ENCODE measurements at places on chromosomes 2 and 18.

DNA sequence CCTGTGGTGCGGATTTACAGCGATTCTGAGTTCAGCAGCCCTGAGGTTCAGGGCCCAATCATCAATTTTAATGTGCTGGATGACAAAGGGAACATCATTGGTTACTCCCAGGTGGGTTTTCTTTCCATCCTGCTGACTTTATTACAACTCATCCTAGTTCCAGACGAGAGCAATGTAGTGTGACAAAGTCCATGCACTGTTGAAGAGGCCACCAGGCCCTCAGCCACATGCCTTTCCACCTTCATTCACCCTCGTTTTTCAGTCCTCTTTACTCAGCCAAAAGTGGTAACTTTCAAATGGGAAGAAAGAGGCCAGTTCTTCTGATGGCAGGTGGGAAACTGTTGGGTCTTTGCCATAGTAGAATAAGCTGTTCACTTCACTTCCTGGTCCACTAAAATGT lies 17.9 kb downstream of the MOCOS start:
- DNase-seq: no peak

GRCh38 chr2:13021470-13021957 lies 304.8 kb downstream of the TRIB2 start:
- DNase-seq: no peak

DNA sequence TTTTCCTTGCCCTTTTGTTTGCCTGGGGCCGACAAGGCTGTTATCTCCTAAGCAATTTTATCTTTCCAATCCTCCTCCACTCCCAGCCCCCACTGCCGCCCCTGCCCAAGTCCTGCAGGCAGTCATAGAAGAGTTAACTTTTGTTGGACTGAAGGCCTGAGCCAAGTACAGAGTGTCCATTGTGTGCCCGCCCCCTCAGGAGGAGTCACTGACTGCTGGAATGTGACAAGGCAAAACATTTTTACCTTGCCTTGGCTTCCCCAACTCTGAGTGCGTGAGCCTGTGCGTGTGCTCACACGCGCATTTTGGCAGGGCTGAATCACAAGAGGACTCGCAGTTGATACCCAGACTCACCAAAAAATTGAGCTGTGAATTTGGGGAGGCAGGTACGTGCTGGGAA lies 16.2 kb downstream of the SETBP1 start:
- DNase-seq: no peak

- DNase-seq: no peak
These were observed 787.2 kb downstream of the TSN start for GRCh38 chr2:122542646-122543045.

DNA sequence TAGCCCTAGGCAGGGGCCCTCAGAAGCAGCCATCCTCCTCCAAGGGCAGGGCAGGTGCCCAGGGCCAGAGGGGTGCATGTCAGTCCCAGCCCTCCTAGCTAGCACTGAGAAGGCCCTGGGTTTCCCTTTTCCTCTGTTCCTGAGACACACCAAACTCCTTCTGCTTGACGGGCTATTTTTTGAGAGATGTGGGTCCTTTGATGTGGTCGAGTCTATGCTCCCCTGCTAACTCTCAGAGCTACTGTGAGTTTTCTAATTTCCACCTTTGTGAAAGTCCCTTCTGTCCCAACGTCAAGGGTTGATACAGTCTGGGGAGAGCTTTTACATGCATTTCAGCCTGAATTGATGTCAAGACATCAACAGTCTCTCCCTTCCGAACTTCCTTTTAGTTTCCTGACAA lies 51.4 kb downstream of the TRPM8 start:
- DNase-seq: no peak

- no peak for DNase-seq
These were observed 119.1 kb downstream of the NDUFA10 start for GRCh38 chr2:239905884-239906654.

DNA sequence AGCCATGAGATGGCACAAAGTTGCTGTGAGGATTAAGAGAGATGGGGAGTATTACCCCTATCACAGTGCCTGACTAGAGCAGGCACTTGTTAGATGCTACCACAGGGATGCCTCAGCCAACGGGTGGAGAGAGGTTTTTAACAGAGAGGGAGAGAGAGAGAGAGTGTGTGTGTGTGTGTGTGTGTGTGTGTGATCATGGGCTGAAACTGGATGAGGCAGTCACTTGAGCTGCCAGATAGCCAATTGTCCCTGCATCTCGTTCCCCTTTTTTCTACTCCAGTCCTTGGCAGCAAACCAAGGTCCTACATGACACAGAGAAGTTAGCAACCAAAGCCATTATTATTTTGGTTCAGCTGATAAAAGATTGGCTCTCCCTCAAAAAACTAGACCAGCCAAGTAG lies 3.0 kb downstream of the CD8A start:
- DNase-seq: no peak

GRCh38 chr2:104945866-104946265 lies 92.0 kb downstream of the POU3F3 start:
- DNase-seq: no peak

DNA sequence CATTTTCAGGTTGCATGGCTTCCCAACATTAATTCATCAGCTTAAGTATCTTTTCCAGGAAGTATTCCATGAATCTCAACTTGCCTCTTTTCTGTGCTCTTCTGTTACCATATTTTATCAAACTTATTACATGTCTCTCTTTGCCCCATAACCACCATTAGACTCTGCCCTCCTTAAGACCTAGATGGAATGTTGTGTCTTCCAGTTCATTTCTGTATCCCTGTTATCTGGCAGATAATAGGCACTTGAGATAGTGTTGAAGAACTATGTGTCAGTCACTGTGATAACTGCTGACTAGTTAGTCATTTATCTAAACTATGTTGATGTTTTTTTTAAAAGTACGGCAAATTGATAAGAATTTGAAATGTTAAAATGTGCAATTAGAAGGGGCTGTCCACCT lies 41.8 kb downstream of the GLS start:
- DNase-seq: no peak

GRCh38 chr2:12348216-12348615 lies 368.5 kb upstream of the TRIB2 start:
- DNase-seq: no peak

GRCh38 chr2:229124136-229124535 lies 147.0 kb downstream of the PID1 start:
- no peak for DNase-seq

DNA sequence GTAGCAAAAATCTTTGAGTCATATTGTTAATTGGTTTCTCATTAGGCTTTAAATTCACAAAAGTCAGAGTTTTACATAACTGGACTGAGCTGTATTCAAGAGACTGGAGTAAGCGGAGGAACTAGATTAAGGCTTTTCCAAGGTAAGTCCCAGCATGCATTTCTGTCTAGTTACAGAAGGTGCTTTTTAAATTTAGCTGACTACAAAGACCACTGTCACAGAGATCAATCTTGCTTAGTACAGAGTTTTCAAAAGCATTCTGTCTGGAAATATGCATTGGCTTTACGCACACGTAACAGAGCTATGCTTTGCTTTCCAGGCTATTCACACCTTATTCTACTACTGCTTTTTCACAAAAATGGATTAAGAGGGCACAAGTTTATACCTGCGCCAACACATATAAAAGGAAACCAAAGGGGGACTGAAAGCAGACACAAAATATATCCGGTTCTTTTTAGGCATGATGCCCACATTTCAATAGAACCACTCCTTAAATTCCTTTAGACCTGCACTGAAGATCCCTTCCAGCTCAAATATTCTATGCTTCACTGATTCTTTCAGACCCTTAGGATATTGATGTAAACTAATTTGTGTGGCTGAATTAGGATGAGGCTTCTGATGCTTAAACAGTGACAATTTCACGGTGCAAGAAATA lies 560.7 kb upstream of the CRIM1 start:
- DNase-seq: no peak

GRCh38 chr2:53202063-53202462 lies 565.5 kb upstream of the CHAC2 start:
- peak; percentile 19 for DNase-seq

DNA sequence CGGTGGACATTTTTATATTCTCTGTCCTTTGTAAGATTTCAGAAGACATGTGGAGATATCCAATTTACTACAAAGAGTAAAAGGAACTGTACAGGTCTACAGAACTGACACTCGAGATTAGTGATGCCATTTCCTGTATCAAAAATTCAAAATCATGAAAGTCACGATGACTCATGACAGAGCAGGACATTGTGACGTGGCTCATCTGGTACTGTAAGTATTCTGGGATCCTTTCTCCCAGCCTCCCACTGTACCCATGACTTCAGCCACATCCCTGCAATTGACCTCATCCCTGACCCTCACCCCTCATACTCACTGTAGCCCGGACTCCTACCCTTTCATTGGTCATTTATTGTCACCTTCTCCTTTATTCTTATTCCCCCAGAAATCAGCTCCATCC lies 736.5 kb downstream of the EPHA4 start:
- no peak for DNase-seq

DNA sequence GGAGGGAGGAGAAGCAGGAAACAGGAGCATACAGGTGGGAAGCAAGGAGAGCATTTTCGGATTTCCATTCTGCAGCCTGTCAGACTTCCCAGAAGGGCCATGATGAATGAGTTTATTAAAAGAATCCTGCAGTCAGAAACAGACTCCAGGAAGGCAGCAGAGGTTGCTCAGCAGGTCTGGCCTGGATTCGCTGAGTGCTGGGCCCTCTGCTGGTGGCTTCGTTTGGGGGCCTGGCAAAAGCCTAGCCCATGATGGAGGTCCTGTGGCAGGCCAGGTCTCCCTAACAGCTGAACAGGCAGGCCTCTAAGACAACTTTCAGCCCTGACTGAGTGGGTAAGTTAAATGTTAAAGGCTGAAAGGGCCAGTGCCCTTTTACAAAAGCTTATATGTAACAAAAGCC lies 108.2 kb upstream of the CAPN13 start:
- DNase-seq: no peak

DNA sequence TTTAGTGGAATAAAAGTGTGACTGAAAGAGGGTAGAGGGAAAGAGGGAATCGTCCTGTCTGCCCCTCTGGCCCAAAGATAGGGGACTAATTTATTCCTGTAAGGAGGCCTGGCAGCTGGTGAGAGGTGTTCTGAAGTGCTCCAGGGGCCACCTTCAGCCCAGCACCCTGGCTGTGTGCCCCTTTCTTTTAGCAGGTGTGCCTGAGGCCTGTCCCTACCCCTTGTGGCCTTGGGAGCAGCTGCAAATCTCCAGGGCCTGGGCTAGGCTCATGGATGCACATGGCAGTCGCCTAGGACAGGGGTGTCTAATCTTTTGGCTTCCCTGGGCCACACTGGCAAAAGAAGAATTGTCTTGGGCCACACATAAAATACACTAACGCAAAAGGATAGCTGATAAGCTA lies 37.3 kb downstream of the FHOD3 start:
- DNase-seq: no peak

DNA sequence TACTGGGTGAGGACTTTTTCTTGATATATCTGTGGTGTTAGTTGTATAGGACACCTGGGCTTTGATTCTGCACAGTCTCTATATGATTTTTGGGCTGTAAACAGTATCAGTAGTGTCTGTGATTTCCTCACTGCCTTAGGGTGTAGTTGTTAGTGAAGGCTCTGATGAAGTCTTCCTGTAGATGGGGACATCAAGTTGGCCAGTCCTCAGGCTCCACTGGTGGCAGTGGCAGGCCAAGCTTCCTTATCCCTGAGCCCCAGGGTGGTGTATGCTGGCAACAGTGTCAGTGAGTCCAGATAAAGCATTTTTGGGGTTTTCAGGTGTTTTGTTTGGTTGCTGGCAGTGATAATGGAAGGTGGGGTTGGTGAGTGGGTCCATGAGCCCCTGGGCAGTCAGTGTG lies 961.4 kb downstream of the DSC3 start:
- DNase-seq: no peak

GRCh38 chr2:162591403-162592083 lies 247.0 kb downstream of the KCNH7 start:
- no peak for DNase-seq

DNA sequence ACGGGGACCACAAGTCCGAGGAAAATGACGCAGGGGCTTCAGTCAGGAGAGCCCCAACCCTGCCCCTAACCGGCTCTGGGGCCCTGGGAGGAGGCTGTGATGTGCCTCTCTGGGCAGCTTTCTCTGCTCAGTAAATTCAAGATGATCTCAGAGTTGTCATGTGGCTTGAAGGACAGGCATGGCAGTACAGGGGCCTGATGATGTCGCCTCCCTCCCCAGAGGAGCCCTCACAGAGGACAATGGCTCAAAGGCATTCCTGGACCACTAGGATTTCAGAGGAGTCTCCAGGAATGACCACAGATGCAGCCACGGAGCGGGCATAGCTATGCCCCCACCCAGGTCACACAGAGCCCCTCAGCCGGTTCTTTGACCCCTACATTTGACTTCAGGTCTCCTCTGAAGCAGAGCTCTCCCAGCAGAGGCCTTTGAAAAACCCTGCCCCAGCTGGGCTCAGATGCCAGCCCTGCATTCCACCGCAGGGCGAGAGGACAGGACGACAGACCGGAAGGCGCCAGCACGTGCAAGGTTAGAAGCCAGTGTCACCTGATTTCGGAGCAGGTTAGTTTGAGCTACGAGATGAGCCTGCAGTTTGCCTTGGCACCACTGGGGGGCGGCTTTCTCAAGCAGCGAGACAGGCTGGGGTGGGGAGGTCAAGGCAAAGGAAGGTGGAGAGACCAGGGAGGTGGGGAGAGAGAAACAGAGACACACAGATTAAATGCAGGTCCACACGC lies 39.2 kb downstream of the BIN1 start:
- no peak for DNase-seq

DNA sequence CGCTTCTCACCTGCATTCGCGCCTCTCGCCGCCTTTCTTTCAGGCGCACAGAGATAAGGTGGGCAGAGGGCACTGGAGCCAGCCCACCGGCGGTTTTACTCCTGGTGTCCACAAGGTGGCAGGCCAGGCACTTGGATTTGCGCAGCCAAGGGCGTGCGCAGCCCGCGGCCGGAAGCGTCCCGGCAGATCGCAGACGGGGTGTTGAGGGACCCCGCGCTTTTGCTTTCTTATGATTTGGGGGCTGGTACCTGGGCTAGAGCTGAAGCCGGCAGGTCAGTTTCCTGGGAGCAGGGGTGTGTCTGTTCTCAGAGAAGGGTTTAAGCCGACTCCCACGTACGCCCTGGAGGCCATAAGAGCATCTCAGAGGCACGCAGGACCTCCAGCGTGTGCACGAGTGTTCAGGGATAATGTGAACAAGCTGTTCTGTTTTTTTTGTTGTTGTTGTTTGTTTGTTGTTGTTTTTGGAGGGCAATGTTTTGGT lies 305.6 kb upstream of the CXCR4 start:
- no peak for DNase-seq

GRCh38 chr2:108594132-108594981 lies 60.1 kb downstream of the LIMS1 start:
- DNase-seq: no peak

DNA sequence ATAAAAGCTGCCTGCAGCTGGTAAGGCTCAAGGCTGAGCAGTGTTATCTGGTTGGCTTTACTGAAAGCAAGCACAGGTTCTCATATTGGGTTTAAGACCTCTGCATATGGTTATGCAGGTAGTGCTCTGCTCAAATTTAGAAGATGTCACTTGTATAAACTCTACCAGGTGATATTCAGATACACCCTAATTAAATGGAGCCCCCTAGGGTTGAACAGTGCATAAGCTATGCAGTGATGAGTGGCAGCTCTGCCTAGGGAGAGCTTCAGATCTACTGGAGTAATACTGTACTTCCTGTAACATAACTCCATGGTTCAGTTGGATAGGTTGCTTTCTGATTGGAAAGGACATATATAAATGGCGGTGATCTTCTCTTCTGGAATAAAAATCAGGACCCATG lies 222.7 kb downstream of the CYRIA start:
- DNase-seq: no peak

GRCh38 chr2:161650116-161651015 lies 26.1 kb downstream of the SLC4A10 start:
- no peak for DNase-seq

Data from keratinocyte (primary cell).